ENCODE measurements at places on chromosomes 1 and 21.

DNA sequence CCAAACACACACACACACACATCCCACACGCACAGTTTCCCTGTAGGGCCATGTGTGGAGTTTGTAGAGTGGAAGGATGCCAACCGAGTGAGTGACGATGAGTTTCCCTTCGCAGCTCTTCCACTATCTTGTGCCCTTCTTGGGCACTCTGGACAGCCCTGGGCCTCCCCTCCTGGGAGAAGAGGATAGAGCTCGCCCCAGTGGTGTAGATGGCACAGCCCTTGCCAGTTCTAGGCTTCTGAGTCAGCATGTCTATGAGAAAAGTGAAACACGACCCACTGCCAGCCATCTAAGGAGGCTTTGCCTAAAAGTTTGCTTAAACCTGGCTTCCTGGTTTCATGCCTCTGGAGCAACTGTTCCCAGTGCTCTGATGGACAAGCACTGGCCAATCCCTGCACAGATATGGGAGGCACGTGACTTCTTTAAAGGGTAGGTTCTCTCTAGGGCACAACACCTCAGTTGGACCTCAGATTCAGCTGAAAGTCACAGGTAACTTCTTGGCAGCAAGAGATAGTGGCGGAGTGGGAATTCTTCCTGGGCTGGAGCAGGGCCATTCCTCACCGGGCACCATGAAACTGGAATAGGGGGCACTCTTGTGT is 195.9 kb upstream of the GALNT2 start:
- DNase-seq = no peak

DNA sequence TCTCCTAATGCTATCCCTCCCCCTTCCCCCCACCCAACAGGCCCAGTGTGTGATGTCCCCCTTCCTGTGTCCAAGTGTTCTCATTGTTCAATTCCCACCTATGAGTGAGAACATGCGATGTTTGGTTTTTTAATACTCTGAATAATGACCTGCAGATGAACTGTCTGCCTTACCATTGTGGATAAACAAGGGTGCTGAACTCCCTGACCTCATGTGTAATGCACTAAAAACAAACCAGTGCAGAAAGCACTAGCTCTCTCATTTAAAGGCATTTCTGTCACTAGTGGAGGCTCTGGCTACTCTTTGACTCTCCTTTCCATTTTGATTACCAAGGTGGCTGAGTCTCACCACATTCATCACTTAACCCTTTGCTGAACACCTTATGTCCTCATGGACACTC is 23.1 kb upstream of the TRAF3IP3 start:
- no peak for DNase-seq

DNA sequence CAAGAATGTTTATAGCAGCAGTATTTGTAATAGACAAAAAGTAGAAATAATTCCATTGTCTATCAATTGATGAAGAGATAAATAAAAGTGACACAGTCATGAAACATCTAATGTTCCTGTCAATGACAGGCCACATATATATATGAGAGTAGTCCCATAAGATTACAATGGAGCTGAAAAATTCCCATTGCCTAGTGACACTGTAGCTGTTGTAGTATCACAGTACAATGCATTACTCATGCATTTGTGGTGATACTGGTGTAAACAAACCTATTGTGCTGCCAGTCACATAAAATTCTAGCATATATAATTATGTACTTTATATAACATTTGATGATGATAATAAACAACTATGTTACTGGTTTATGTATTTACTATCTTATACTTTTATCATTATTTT is 141.9 kb upstream of the LYPLAL1 start:
- DNase-seq = peak; percentile 14

GRCh38 chr1:12384836-12385456 is 155.1 kb downstream of the VPS13D start:
- DNase-seq = no peak

GRCh38 chr1:161351482-161351881 is 16.2 kb downstream of the CFAP126 start:
- DNase-seq = no peak

GRCh38 chr1:119874186-119874585 is 22.1 kb downstream of the ADAM30 start:
- no peak for DNase-seq

GRCh38 chr1:29688471-29689365 is 452.4 kb downstream of the PTPRU start:
- peak; percentile 52 for DNase-seq

GRCh38 chr21:27408826-27409225 is 441.9 kb upstream of the ADAMTS5 start:
- DNase-seq = peak; percentile 70

- peak; percentile 38 for DNase-seq
Observed at GRCh38 chr1:95018602-95019369, 54.0 kb downstream of the ALG14 start.

DNA sequence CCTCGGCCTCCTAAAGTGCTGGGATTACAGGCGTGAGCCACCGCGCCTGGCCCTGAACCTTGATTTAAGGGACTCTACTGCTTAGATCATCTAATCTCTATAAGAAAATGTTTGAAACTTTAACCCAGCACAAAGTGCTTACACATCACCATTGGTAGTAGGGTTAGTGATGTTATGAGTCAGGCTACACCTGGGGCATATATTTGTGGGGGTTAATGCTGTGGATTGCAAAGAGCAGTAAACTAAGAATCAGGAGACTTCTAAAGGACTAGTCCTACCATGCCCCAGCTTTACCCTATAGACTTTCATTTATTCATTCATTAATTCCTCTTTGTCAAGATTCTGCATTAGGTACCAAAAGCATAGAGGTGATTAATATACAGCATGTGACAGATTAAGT is 880.5 kb downstream of the TTLL7 start:
- no peak for DNase-seq

DNA sequence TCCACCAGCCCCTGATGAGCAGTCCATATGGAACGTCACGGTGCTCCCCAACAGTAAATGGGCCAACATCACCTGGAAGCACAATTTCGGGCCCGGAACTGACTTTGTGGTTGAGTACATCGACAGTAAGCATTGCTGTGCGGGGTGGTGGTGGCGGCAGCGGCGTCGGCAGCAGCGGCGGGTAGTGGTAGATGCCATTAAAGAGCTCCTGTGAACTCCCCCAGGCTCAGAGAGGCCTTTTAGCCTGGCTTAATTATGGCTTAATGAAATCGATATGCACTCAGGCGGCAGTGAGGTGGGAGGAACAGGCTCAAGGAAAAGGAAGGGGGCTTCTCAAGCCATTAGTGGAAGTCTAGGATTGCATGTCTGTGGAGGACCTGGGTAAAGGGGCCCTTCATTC is 41.9 kb upstream of the CNTN2 start:
- DNase-seq = no peak

DNA sequence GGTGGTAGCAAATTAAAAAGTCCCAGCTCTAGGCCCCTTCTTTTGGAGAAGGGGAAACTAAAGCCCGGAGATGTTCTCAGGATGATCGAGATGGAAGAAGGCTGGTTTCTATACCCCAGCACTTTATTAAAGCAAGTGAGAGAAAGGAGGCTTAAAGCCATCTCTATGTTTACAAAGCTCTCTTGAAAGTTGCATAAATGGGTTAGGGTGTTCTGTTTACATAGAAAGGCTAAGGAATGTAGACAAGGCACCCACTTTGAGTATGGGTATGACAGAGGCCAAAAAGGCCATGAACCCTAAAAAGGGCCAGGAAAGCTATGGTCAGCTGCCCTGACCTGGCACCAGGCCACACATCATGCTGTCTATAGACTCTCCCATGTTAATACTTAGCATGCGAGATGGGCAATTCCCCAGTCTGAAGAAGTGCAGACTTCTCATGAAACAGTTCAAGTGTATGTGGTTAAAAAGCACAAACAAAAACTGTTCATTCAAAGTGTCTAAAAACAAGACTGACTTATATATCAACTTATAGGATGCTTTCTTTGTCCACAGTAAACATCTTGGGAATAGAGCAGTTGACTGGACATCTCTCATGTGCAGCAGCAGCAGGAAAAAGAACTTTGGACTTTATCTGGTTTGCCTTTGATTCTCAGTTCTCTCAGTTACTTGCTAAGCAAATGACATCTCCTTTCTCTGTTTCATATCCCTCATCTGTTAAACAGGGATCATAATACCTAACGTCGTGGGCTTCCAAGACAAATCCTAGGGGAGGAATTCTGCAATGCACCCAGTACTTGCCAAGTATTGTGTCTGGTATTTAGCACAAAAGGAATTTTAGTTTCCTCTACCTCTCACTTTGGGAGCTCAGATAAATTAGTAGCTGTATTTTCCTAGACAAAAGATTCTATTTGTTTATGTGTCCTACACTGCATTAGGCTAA is 521.6 kb downstream of the PLPP3 start:
- peak; percentile 50 for DNase-seq

- no peak for DNase-seq
Observed at GRCh38 chr1:47161298-47162040, 24.2 kb downstream of the CYP4A22 start.

DNA sequence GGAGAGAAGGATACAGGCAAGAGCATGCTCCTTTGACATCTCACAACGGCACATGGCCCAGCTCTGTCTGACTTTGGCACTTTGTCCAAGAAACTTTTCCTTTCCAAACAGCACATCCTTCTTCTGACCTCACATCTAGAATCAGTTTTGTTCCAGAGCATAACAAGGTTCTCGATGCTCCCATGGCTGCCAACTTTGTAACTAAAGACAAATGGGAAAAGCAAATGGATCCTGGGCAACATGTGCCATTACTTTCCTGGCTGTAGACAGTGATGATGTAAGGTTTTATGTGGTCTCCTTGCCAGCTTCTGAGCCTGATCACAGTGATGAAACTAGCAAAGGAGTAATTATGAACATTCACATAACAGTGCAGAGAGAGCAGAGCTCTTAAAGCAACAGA is 171.8 kb upstream of the C1orf87 start:
- DNase-seq = peak; percentile 53

GRCh38 chr1:55931081-55931940 is 648.1 kb downstream of the PLPP3 start:
- peak; percentile 90 for DNase-seq
